Stimulated activated CD8-positive, alpha-beta memory T cell treated with anti-CD3 and anti-CD28 coated beads, Interleukin-4, amount 100 ng/mL, for 1 hour (primary cell): ENCODE measurements at places on chromosomes 2 and 18.

- no peak for DNase-seq
Observed at GRCh38 chr2:148640767-148641166, 3.8 kb upstream of the EPC2 start.

DNA sequence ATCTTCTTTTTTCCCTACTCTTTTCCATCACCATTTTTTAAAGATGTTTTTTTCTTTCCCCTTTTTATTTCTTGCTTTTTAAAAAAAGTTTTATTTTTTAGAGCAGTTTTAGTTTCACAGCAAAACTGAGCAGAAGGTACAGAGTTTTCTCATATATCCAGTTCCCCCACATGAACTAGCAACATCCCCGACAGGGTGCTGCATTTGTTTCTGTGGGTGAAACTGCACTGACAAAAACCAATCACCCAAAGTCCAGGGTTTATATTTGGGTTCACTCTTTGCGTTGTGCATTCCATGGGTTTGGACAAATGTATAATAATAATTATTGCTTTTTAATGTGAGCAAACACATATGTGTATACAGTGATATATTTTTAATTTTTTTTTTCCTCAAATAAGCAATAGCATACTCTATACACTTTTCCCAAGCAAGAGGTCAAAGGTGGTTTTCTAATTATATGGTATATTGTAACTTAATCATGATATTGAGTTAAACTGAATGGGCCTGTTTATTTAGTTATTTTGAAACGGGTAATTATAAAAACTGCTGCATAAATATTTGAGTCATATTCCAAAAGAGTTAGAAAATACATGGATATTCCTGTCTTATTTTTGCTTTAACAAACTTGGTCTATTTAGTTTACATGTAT is 50.3 kb downstream of the NCK2 start:
- DNase-seq = no peak

- no peak for DNase-seq
Observed at GRCh38 chr2:67879586-67880290, 183.1 kb downstream of the C1D start.

DNA sequence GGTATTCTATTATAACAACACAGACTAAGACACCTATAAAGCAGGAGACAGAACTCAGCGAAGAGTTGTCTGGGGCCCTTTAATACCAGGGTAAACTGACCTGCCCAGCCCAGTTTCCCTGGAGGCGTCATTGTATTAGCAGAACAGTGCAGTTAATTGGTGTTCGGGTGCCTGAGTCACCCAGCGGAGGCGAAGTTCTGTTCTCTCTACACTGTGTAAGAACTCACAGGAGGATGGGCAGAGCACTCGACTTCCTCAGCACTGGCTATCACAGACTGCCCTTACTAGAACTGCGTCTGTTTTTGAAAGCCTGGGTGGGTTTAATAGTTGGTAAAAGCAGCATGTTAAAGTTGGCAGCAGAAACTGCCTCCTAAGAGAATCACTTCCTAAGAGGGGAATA is 106.5 kb upstream of the ATP8B1 start:
- no peak for DNase-seq

GRCh38 chr2:217899231-217900009 is 103.4 kb downstream of the TNS1 start:
- DNase-seq = no peak

- DNase-seq = no peak
Observed at GRCh38 chr18:54357082-54357659, 487 bp downstream of the STARD6 start.

DNA sequence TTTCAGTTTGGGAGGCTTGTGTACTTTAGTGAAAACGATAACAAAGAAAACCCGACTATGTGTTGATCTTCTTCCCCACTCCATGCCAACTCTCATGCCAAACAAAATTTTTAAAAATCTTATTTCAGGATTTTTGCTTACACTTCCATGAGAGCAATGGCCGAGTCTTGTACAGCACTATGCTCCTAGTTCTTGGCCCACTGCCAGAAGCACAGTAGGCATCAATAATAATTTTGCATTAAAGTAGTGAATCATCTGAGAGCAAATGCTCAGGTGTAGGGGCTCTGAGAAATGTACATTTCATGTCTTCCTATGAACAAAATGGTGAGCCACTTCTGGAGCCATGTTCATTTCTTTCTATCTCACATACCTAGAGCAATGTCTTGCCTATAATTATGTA is 62.2 kb downstream of the MAP3K19 start:
- DNase-seq = no peak

GRCh38 chr2:174247474-174248186 is 702 bp downstream of the OLA1 start:
- DNase-seq = no peak

DNA sequence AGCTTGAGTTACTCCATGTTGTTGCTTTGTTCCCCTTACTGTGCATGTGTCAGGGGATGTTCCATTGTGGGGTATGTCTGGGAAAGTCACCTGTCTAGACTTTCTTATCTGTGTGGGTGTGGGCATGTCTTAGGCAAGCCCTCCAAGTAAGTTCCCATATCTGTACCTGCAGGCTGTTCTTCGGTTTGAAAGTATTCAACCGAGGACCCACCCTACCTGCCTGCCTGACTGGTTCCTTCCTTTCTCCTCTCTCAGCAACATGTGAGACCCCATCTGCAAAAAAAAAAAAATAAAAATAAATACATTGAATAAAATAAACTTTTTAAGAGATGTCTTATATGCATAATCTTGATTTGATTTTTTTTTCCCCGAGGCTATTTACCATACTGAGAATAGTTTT is 622.7 kb downstream of the TDRD15 start:
- no peak for DNase-seq

DNA sequence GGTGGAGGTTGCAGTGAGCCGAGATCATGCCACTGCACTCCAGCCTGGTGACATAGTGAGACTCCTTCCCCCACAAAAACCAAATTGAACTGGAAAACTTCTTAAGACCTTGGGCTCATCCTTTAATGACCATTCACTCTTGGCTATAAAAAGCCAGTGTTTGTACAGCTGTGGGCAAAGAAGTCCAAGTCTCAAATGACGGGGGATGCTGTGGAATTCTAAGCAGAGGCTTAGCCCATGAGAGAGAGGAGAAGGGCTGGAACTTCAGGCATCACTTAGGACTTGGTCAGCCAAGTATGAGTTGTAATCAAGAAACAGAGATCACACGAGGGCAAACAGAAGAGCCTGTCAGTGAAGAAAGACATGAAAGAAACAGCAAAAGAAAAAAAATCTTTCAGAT is 79.3 kb upstream of the POU3F3 start:
- no peak for DNase-seq

DNA sequence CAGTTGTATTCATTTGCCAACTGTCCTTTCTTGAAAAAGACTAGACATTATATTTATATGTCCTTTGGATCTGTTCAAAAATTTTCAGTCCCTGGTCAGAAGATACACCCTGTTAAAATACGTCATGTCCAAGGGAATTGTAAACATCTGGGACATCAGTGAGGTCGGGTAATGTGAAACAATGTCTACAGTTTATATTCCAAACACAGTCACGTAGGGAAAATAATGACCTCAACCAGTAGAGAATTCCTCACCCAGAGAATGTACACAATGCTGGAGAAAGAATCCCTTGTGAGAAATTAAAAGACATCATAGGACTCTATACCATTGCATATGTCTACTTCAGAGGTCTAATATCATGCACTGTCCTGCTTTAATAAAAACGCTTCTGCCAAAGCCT is 888.0 kb upstream of the CHAC2 start:
- no peak for DNase-seq

- DNase-seq = no peak
Observed at GRCh38 chr2:234747833-234748559, 203.8 kb upstream of the SH3BP4 start.

GRCh38 chr2:147577323-147577997 is 267.4 kb upstream of the ACVR2A start:
- no peak for DNase-seq

DNA sequence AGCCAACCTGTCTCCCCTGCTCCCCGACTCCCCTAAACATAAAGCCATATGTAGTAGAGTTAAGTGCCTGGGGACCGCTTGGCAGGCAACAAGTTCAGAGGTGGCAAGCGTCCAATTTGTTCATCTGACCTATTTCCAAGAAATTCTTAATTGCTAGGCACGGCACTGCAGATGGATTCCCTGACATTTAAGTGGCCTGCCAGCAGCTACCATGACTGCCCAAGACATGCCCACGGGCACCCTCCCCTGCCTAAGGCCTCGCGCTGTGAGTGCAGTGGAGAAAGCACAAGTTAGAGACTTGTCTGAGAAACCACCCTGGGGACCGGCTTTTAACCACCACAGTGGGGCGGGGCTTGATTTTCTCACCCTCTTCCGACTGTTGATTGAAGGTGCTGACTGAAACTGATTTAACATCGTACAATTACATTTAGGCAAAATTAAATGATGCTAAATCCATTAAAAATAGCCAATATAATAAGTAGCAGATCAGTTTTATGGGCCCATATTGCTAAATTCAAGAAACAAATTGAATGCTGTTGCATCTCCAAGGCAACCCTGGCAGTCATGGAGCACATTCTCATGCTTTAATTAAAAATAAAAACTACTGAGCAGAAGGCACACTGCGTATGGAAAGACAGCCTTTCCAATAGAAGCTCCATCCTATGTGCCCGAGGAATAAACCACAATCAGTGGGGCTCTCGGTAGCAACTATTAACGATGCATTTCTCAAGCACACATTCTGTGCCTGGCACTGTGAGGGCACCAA is 163.6 kb upstream of the ACAA2 start:
- no peak for DNase-seq

DNA sequence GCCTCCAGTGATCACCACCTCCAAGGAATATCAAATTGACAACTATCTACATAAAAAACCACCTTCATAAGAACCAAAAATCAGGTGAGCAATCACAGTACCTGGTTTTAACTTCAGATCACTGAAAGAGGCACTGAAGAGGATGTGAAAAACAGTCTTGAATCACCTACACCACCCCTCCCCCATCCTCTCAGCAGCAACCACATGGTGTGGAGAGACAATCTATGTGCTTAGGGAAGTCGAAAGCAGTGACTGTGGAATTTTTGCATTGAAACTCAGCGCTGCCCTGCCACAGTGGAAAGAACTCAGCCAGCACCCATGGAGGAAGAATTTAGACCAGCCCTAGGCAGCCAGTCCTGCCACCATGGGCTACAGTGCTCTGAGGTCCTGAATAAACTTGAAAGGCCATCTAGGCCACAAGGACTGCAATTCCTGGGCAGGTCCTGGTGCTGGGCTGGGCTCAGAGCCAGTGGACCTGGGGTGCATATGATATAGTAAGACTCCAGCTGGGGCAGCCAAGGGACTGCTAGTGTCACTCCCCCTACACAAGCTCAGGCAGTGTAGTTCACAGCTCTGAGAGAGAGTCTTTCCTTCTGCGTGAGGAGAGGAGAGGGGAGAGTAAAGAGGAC is 75.6 kb downstream of the ATL2 start:
- no peak for DNase-seq

GRCh38 chr2:72562451-72563153 is 263.2 kb downstream of the EXOC6B start:
- no peak for DNase-seq

DNA sequence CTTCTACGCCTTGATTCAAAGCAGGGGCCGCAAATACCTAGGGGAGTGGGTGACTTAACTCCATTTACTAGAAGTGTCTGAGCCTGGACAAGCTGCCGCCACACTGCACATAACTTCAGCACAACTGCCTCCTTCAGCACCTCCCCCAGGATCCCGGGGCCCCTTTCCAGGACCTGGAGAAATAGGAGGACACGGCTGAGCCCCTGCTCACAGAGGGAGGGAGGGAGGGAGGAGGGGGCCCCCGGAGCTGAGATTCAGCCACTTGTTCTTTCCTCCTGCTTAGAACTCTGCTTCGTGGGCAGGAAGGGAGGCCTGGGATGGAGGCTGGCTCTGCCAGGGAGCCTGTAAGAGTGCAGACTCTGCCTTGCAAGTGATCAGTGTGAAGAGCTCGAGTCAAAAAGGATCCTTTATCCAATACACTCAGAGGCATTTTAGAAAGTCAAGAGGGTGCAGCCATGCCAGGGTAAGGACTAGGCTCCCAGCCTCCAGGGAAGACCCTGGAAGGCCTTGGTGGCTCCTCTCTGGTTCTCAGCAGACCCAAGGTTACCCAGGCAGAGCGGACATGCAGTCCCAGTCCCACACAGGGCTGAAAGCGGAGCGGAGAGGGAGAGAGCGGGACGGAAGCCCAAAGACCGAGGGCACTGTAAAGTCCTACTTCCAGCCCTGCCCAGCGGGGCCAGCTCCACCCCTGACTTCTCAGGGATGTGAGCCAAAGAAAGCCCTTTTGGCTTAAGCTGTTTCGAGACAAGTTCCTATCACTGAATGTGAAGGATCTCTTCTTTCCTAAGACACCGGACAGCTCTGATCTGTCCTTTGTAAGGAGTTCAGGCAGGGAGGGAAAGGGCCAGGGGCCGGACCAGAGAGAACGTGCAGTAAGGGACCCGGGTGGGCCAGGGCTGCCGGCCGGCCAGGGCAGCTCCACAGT is 8.6 kb upstream of the ARMC9 start:
- DNase-seq = no peak

GRCh38 chr2:4838626-4839025 is 853.6 kb upstream of the SOX11 start:
- DNase-seq = no peak

- DNase-seq = no peak
Observed at GRCh38 chr2:210309548-210310233, 5.3 kb downstream of the MYL1 start.

DNA sequence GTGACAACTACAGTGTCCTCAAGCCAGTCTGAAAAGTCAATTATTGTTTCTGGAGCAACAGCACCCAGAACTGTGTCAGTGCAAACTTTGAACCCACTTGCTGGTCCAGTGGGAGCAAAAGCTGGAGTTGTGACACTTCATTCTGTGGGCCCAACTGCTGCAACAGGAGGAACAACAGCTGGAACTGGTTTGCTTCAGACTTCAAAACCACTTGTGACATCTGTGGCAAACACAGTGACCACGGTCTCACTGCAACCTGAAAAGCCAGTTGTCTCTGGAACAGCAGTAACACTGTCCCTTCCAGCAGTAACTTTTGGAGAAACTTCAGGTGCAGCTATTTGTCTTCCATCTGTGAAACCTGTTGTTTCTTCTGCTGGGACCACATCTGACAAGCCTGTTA is 59.8 kb downstream of the TAF4B start:
- no peak for DNase-seq

DNA sequence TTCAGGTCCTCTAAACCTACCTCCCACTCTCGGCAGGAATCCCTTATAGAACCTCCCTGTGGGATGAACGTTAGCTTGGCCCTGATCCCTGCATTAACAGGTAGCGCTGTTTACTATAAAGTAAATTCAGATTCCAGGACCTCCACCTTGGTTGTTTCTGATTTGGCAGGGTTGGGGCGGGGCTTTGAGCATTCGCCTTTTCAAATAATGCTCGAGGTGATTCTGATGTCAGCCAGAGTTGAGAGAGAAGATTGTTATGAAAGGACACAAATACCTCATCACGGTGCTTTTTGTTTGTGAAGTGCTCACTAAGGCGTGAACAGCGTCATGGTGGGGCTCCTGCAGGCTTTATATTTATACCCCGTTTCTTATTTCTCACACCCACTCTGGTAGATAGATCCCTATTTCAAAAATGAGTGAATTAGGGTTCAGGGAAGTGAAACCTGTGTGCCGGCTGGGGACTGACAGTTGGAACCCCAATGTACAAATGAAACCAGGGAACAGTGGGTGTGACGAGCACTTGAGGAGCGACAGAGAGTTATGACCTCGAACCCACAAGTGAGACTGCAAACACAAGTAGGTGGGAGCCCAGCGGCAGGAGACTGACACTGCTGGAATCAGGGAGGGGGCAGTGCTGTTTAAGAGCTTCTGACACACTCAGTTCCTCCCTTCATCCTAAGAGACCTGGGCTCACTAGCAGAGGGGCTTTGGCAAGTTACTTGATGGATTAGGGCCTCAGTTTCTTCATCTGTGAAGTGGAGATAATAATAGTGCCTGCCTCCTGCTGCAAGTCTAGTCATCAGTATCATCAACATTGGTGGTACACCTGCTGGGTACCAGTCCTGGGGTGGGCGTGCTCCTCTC is 14.2 kb upstream of the CXCR4 start:
- DNase-seq = no peak
